ENCODE measurements at places on chromosomes 3 and 15. TPM values are rescaled to one million over a fixed set of nuclear protein-coding genes. Genes with fewer than 3 reads are reported as not detected.

The ZNF660 gene
- 2.5 TPM for total RNA-seq

The GOLGA6D gene
- total RNA-seq = not detected

The U2SURP gene
- 65.5 TPM for total RNA-seq

The TUSC7 gene
- not detected for total RNA-seq

The WDR93 gene
- total RNA-seq = not detected

The MFAP1 gene
- 24.1 TPM for total RNA-seq

The DNAJA4 gene
- 10.2 TPM for total RNA-seq

The PLA2G4D gene
- not detected for total RNA-seq

The XCR1 gene
- not detected for total RNA-seq

The P2RY1 gene
- 0.06 TPM for total RNA-seq

The BHLHE40 gene
- total RNA-seq = 47.2 TPM

The DNAH12 gene
- not detected for total RNA-seq

The HEMK1 gene
- 13.7 TPM for total RNA-seq

The AMT gene
- total RNA-seq = 2.5 TPM

The PARP6 gene
- total RNA-seq = 14.7 TPM

The CYP8B1 gene
- not detected for total RNA-seq

The NTRK3 gene
- not detected for total RNA-seq

The CCDC33 gene
- 2.5 TPM for total RNA-seq

The MORC1 gene
- not detected for total RNA-seq

The MAGI1 gene
- total RNA-seq = 9.6 TPM

The SLC6A20 gene
- total RNA-seq = 2.8 TPM

The ATP13A5 gene
- not detected for total RNA-seq

The PP2D1 gene
- not detected for total RNA-seq

The IGSF11 gene
- total RNA-seq = not detected

The ADIPOQ gene
- total RNA-seq = not detected

The PTX3 gene
- 24.2 TPM for total RNA-seq

The MUC13 gene
- total RNA-seq = not detected

The PLSCR2 gene
- not detected for total RNA-seq

The OXTR gene
- 8.4 TPM for total RNA-seq

The SLC27A2 gene
- total RNA-seq = 6.0 TPM

The ACKR4 gene
- total RNA-seq = not detected

The LMOD3 gene
- total RNA-seq = not detected

The SLC6A1 gene
- not detected for total RNA-seq

The HRG gene
- not detected for total RNA-seq

The GOLGA6L10 gene
- total RNA-seq = 1.2 TPM

The TRAK1 gene
- 23.8 TPM for total RNA-seq

The CD96 gene
- total RNA-seq = not detected

The GRK7 gene
- not detected for total RNA-seq

The TMEM207 gene
- not detected for total RNA-seq

The ESYT3 gene
- 0.87 TPM for total RNA-seq

The GOLGA6A gene
- not detected for total RNA-seq

The CIP2A gene
- total RNA-seq = 72.9 TPM

The IL12A gene
- 2.9 TPM for total RNA-seq

The ZNF662 gene
- total RNA-seq = 6.3 TPM

The CLDN18 gene
- total RNA-seq = not detected

The MAP4 gene
- 120 TPM for total RNA-seq

The CYFIP1 gene
- 119 TPM for total RNA-seq

The TF gene
- total RNA-seq = not detected

The OXSR1 gene
- total RNA-seq = 39.2 TPM

Measured in epithelial cell of proximal tubule (primary cell).